Liver (tissue), 10 donors: ENCODE measurements at places on chromosomes 7 and 10. TPM values are rescaled to one million over a fixed set of nuclear protein-coding genes. Genes with fewer than 3 reads are reported as not detected.

COPG2 gene
- 10.3 TPM for total RNA-seq

DNA sequence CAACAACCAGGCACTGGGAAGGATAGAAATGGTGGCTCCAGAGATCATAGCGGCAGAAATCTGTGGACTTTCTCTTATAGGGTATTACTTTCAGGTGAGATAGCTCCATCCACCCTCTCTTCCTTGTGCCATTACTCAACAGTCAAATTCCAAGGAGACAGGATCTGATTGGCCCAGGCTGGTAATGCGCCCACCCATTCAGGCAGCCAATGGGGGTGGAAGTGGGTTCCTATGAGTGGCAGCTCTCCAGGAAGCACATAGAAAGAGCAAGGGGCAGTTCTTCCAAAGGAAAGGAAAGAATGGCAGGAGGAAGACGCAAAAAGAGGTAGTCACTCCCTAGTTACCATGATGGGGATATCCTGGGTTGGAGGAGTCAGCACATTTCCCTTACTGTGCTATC lies 94.4 kb downstream of the STRA8 start:
- no peak overlapping the region for H3K4me3 ChIP-seq
- no peaks in the 10 kb centered on the region for H3K36me3 ChIP-seq
- H3K4me1 ChIP-seq, result no peaks in the 10 kb centered on the region
- H3K27me3 ChIP-seq, result no peaks in the 10 kb centered on the region
- no peak for DNase-seq
- no peak overlapping the region for H3K27ac ChIP-seq

FBXO24 gene
- total RNA-seq, result 1.3 TPM

UPK3B gene
- total RNA-seq, result 0.42 TPM

GRCh38 chr10:132158823-132159222 lies 27.9 kb upstream of the DPYSL4 start:
- H3K27ac ChIP-seq, result no peak overlapping the region
- H3K27me3 ChIP-seq, result peaks cover 2% of the 10 kb centered on the region
- no peaks in the 10 kb centered on the region for H3K36me3 ChIP-seq

GRCh38 chr7:84704380-84704779 lies 482.5 kb downstream of the SEMA3D start:
- H3K36me3 ChIP-seq, result no peaks in the 10 kb centered on the region
- H3K27ac ChIP-seq, result no peak overlapping the region
- H3K4me1 ChIP-seq, result no peaks in the 10 kb centered on the region
- no peak for DNase-seq
- H3K27me3 ChIP-seq, result no peaks in the 10 kb centered on the region

GRCh38 chr10:32788359-32788758 lies 169.7 kb downstream of the ITGB1 start:
- no peak overlapping the region for H3K4me3 ChIP-seq
- H3K4me1 ChIP-seq, result peaks cover 4% of the 10 kb centered on the region

- H3K27me3 ChIP-seq, result no peaks in the 10 kb centered on the region
- no peaks in the 10 kb centered on the region for H3K4me1 ChIP-seq
- no peaks in the 10 kb centered on the region for H3K36me3 ChIP-seq
- H3K27ac ChIP-seq, result no peak overlapping the region
- DNase-seq, result no peak
- no peak overlapping the region for H3K4me3 ChIP-seq
Observed at GRCh38 chr10:27912231-27912630, 86.6 kb downstream of the ODAD2 start.

DRGX gene
- total RNA-seq, result not detected

- peak overlapping the region; percentile 85 for H3K4me3 ChIP-seq
- H3K27ac ChIP-seq, result peak overlapping the region; percentile 84
- peaks cover 25% of the 10 kb centered on the region for H3K4me1 ChIP-seq
- no peaks in the 10 kb centered on the region for H3K27me3 ChIP-seq
- no peaks in the 10 kb centered on the region for H3K36me3 ChIP-seq
Observed at GRCh38 chr7:66921396-66921917, 432 bp downstream of the TMEM248 start.

GRCh38 chr10:24983946-24984345 lies 31.5 kb upstream of the PRTFDC1 start:
- H3K4me1 ChIP-seq, result no peaks in the 10 kb centered on the region
- H3K4me3 ChIP-seq, result no peak overlapping the region
- H3K27me3 ChIP-seq, result no peaks in the 10 kb centered on the region
- DNase-seq, result no peak
- no peak overlapping the region for H3K27ac ChIP-seq

ZCCHC24 gene
- 7.8 TPM for total RNA-seq

- H3K27me3 ChIP-seq, result no peaks in the 10 kb centered on the region
- H3K4me3 ChIP-seq, result no peak overlapping the region
- DNase-seq, result no peak
- H3K36me3 ChIP-seq, result no peaks in the 10 kb centered on the region
- H3K4me1 ChIP-seq, result no peaks in the 10 kb centered on the region
- no peak overlapping the region for H3K27ac ChIP-seq
Observed at GRCh38 chr10:8544057-8544380, 489.5 kb downstream of the GATA3 start.

DNA sequence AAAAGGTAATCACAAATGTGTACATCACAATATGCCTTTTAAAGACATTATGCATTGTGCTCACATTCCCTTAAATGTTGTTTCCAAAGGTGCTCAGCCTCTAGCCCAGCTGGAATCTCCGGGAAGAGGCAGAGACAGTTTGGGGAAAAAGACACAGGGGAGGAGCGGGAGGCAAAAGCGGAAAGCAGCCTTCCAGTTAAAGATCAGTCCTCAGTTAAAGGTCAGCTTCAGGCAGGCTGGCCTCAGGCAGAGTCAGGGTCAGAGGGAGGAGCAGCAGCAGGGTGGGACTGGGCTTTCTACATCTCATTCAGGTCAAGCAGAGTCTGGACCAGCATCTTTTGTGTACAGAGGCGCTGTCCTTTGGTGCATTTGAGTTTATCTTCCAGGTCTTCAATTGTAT lies 18.6 kb downstream of the ST7 start:
- H3K4me3 ChIP-seq, result no peak overlapping the region
- peaks cover 4% of the 10 kb centered on the region for H3K4me1 ChIP-seq
- H3K36me3 ChIP-seq, result no peaks in the 10 kb centered on the region

GRCh38 chr7:1654738-1655475 lies 15.2 kb upstream of the ELFN1 start:
- no peaks in the 10 kb centered on the region for H3K27me3 ChIP-seq
- H3K4me3 ChIP-seq, result no peak overlapping the region
- no peaks in the 10 kb centered on the region for H3K4me1 ChIP-seq
- no peaks in the 10 kb centered on the region for H3K36me3 ChIP-seq
- DNase-seq, result no peak

- H3K4me3 ChIP-seq, result no peak overlapping the region
- H3K36me3 ChIP-seq, result no peaks in the 10 kb centered on the region
- H3K4me1 ChIP-seq, result no peaks in the 10 kb centered on the region
- no peak overlapping the region for H3K27ac ChIP-seq
- no peaks in the 10 kb centered on the region for H3K27me3 ChIP-seq
- DNase-seq, result no peak
Observed at GRCh38 chr10:43377424-43377883, 6.0 kb downstream of the FXYD4 start.

DNA sequence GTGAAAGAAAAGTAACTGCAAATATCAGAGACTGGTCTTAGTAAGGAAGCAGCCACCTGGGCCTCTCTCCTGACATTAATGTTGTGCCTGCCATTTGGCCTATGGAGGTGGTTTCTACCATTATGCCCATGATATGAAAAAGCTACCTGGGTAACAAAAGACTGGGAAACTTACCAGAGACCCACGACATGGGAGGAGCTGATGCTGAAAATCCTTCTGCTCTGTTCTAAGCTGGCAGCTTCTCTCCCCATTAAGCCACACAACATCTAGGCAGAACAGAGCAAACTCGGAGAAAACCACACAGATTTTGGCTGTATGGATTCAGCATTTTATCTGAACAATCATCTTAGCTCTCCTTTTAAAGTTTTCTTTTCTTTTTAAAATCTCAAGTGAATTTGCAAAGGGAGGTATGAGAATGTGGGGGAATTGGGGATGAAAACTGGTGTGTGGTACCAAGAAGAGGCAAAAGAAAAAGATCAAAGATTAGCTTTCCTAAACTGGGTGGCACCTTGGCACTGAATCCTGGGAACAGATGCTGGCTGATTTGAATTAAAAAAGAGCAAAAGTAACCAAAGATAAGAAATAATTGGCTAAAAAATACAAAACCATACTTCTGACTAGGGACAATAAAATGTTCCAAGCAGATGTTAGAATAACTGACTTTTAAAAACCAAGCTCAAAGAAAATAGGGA lies 128.6 kb upstream of the ANKRD1 start:
- H3K4me3 ChIP-seq, result no peak overlapping the region
- no peak overlapping the region for H3K27ac ChIP-seq
- DNase-seq, result no peak
- H3K36me3 ChIP-seq, result no peaks in the 10 kb centered on the region
- no peaks in the 10 kb centered on the region for H3K27me3 ChIP-seq
- peaks cover 2% of the 10 kb centered on the region for H3K4me1 ChIP-seq

GRCh38 chr7:99975782-99976521 lies at the start of gene AZGP1:
AZGP1 (minus strand) TSS chr7:99976031; CDS start chr7:99976020, 11 bp downstream.
- H3K36me3 ChIP-seq, result peaks cover 5% of the 10 kb centered on the region
- peaks cover 37% of the 10 kb centered on the region for H3K4me1 ChIP-seq
- no peak for DNase-seq
- peak within 1 kb of the TSS; percentile 82 for H3K4me3 ChIP-seq
- H3K27me3 ChIP-seq, result no peaks in the 10 kb centered on the region

DNA sequence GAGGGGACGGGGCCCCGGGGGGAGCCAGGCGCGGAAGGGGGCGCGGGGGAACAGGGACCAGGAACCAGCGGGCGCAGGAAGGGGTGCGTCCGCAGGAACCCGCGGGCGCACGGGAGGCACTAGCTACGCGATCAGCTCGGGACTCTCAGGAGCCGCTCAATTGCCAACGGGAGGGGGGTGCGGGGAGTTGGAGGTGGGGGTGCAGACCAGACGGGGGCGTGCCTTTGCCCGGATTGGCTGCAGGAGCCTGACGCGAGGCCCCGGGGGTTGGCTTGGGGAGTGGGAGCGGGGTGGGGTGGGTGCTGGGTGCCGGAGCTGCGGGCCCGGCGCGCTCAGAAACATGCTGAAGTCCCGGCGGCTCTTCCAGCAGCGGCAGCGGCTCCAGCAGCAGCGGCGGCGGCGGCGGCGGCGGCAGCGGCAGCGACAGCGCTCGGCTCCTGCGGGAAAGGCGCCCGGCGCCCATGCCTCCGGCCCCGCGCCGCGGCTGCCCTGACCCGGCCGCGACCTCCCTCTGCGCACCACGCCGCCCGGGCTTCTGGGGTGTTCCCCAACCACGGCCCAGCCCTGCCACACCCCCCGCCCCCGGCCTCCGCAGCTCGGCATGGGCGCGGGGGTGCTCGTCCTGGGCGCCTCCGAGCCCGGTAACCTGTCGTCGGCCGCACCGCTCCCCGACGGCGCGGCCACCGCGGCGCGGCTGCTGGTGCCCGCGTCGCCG lies at the start of gene ADRB1:
ADRB1 (plus strand) TSS at position 335 of the 715 bp plus-strand sequence; CDS start at position 602, 267 bp downstream.
- no peak within 1 kb of the TSS for H3K27ac ChIP-seq
- H3K4me3 ChIP-seq, result peak within 1 kb of the TSS; percentile 62
- DNase-seq, result no peak
- H3K4me1 ChIP-seq, result peaks cover 9% of the 10 kb centered on the region

- peaks cover 38% of the 10 kb centered on the region for H3K36me3 ChIP-seq
- no peak overlapping the region for H3K4me3 ChIP-seq
- H3K27ac ChIP-seq, result no peak overlapping the region
- no peak for DNase-seq
- H3K4me1 ChIP-seq, result no peaks in the 10 kb centered on the region
- H3K27me3 ChIP-seq, result no peaks in the 10 kb centered on the region
Observed at GRCh38 chr10:113907166-113907565, 52.7 kb downstream of the NHLRC2 start.

DNA sequence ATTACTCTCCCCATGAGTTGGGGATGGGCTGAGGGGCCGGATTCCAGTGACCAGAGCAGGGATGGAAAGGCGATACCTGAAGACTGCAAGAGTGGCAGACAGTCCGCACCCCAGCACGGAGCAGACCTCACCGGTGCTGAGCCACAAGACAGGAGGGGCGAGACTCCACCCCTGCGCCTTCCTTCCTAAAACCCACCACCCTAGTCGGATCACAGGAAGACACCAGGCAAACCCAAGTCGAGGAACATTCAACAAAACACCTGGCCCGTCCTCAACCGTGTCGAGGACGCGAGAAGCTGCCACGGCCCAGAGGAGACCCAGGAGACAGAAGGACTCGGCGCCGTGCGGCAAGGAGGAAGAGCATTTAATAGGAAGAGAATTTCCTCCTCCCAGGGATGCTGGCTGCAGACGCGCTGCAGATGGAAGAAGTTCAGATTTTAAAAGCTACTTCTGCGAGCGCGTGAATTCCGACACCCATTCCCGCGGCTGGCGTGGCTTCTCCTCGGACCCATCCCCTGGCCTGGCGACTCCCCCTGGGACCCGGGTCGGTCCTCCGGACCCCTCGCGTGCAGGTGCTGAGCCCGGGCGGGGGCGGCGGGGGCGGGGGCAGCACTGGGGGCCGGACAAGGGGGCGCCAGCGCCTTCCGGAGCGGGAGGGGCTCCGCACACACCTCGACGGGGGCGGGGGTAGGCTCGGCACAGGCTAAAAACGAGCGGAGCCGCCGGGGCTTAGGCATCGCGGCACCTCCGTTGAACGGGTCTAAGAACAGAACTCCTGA lies 563 bp upstream of the UTF1 start:
- peaks cover 21% of the 10 kb centered on the region for H3K27me3 ChIP-seq
- H3K36me3 ChIP-seq, result no peaks in the 10 kb centered on the region
- no peak overlapping the region for H3K27ac ChIP-seq
- no peak for DNase-seq
- H3K4me1 ChIP-seq, result no peaks in the 10 kb centered on the region
- H3K4me3 ChIP-seq, result no peak overlapping the region

MAGI2 gene
- total RNA-seq, result 0.79 TPM

- no peaks in the 10 kb centered on the region for H3K36me3 ChIP-seq
- H3K27ac ChIP-seq, result no peak overlapping the region
- no peak overlapping the region for H3K4me3 ChIP-seq
- DNase-seq, result no peak
- no peaks in the 10 kb centered on the region for H3K27me3 ChIP-seq
Observed at GRCh38 chr10:72252972-72253371, 20.8 kb upstream of the DDIT4 start.

- H3K4me3 ChIP-seq, result no peak overlapping the region
- H3K27me3 ChIP-seq, result no peaks in the 10 kb centered on the region
- DNase-seq, result no peak
- H3K36me3 ChIP-seq, result no peaks in the 10 kb centered on the region
Observed at GRCh38 chr10:86855513-86855912, 99.1 kb downstream of the BMPR1A start.

DNA sequence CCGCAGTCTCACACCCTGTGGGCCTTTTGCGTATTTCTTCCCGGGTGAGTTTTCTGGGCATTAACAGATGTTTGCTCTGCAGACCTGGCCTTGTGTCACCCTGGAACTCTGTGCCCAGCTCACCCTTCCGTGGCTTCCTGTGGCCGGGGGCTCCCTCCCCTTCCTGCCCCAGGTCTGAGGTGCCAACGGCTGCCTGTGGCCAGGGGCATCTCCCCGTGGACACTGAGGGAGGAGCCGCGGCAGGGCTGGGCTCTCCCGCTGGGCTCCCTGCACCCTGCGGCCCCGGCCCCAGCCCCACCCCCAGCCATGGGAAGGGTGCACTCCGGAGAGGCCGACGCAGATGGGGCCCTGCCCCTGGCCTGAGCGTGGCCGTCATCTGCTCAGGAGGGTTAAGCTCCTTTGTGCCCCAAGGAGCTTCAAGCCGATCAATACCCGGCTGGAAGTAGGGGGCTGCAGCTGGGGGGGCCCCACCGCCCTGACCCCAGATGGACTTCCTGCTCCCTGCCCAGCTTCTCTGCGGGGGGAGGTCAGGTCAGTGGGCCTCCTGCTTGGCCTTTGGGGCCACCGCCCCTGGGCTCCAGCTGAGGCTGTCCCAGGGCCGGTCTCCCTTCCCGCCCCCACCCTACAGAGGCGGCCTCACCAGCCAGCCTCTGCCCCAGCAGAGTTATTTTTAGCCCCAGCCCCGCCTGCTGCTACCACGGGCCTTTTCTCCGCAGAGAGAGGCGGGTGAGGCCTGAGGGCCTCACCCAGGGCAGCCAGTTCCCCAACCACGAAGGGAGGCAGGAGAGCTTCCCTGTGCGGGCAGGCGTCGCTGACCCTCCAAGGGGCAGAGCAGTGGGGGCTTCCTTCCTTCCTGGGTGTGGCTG lies 24.2 kb downstream of the PWWP2B start:
- H3K27ac ChIP-seq, result peak overlapping the region; percentile 73
- H3K36me3 ChIP-seq, result no peaks in the 10 kb centered on the region
- H3K27me3 ChIP-seq, result no peaks in the 10 kb centered on the region
- no peak for DNase-seq
